ENCODE measurements at places on chromosomes 5 and 9.

DNA sequence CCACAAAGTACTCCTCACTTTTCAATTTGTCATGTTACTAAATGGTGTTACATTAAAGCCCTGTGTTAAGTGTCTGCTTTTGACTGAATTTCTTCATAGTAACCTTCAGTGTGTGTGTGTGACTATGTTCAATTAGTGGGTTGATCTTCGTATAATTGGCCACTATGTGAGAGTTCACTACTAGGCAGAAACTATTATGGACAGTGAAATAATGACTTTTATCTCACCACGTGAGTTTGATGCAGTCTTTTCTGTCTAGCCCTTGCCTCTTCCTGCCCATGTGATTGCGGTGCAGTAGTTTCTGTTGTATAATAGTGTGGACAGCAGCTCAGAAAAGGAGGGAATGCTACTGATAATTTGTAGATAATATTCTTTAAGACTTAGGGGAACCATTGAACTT lies 1.8 kb upstream of the MAML1 start:
- DNase-seq = no peak

- no peak for DNase-seq
Measured at GRCh38 chr5:142233083-142234032, 91.5 kb downstream of the SPRY4 start.

DNA sequence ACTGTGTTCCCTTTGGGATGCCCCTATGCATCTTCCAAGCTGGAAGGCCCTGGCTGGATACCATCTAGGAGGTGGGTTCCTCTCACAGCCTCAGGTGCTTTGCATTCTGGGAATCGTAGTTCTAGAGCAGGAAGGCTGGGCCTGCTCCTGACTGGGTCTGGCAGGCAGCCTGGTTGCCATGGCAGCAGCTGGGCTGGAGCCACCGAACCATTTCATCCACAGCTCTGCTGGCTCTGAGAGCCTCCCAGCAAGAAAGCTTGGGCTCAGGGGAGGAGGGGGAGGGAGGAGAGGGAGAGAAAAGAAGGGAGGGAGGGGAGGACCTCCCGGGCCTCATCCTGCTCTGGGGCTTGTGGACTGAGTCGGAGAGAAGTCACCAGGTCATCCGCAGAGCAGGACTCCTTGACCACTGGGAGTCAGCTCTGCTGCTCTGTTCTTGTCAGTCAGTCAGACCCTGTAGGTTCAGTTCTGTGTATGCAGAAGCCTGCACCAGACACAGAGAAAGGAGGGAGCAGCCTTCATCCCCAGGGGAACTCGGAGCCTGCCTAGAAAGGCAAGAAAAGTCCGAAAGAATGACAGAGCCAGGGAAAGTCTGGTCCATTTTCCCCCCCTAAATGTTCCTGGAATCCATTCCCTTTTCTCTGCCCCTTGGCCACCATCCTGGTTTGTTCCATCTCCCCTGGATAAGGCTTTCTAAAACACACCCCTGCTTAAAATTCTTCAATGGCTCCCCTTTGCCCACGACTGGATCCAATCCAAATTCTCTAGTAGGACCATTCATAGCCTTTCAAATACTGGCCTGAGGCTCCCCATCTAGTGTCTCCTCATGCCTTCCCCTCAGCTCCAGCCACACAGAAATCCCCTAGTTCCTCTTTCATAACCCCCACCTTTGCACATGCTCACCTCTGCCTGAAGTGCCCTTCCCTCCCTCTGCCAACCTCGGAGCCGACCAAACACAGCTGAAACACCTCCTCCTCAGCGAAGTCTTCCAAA lies 65.4 kb upstream of the ARAP3 start:
- DNase-seq = no peak

GRCh38 chr5:11898-12297 lies 80.1 kb upstream of the PLEKHG4B start:
- DNase-seq = peak; percentile 79

- no peak for DNase-seq
Measured at GRCh38 chr5:172009536-172010270, 3.3 kb upstream of the FBXW11 start.

- no peak for DNase-seq
Measured at GRCh38 chr5:154058055-154059038, 19.6 kb downstream of the MFAP3 start.

- peak; percentile 94 for DNase-seq
Measured at GRCh38 chr9:124202447-124202971, 55.2 kb upstream of the NEK6 start.

DNA sequence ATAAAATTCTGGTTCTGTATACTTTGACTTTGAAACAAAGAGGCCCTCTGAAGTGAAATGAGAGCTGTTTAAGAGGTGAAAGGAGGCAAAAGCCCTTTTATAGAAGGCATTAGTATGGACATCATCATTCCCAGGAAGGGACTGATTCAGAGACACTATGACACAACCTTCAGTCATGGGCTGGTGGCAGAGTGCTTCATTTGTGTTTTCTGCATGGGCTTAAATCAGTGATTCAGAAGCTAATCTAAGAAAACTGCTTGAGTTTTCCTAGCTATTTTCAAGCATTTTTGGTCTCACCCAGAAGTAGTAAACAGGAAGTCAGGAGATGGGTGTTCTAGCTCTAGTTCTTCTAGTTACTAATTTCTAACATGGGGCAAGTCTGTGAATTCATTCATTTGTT lies 288.9 kb downstream of the TRPM3 start:
- no peak for DNase-seq

- DNase-seq = no peak
Measured at GRCh38 chr9:36625006-36625615, 52.4 kb downstream of the MELK start.

GRCh38 chr5:146076455-146076854 lies 28.9 kb downstream of the PLAC8L1 start:
- peak; percentile 54 for DNase-seq

GRCh38 chr5:145668714-145669113 lies 166.4 kb downstream of the PRELID2 start:
- DNase-seq = no peak

DNA sequence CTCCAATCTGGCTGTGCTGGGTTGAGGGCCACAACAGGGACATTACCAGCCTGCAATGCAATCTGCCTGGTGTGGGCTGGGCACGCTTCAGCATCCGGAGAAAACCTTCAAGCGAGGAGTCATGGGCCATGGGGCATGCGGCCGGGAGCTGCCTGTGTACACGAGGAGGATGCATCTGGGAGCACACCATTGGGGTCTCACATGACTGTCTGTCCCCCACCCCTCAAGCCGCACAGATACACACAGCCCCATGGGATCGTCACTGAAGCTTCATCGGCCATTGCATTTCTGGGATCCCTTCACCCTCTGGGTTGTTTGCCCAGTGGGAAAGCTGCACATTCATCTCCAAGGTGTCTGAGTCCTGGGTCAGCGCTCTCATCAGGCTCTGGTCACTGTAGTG lies 9.9 kb downstream of the LCN1 start:
- no peak for DNase-seq

GRCh38 chr9:114924327-114924726 lies 6.1 kb downstream of the TNFSF8 start:
- no peak for DNase-seq

- DNase-seq = no peak
Measured at GRCh38 chr9:134393582-134394280, 67.5 kb downstream of the RXRA start.

DNA sequence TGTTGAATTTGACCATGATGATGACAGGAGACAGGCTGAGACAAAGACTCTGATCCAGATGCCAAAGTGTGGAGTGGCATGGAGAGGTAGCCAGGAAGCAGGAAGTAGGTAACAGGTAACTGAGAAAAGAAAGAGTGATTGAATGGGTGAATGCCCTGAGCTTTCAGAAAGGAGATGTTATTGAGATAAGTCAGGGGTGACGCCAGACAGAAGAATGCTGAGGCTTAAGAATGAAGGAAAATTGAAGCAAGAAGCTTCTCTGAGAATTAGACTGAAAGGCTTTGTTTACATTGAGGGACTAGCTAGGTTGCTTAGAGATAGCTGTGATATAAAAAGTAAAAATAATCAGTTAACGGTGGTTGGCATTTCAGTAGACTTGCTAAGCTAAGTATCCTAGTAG lies 165.7 kb downstream of the PSAT1 start:
- DNase-seq = no peak

DNA sequence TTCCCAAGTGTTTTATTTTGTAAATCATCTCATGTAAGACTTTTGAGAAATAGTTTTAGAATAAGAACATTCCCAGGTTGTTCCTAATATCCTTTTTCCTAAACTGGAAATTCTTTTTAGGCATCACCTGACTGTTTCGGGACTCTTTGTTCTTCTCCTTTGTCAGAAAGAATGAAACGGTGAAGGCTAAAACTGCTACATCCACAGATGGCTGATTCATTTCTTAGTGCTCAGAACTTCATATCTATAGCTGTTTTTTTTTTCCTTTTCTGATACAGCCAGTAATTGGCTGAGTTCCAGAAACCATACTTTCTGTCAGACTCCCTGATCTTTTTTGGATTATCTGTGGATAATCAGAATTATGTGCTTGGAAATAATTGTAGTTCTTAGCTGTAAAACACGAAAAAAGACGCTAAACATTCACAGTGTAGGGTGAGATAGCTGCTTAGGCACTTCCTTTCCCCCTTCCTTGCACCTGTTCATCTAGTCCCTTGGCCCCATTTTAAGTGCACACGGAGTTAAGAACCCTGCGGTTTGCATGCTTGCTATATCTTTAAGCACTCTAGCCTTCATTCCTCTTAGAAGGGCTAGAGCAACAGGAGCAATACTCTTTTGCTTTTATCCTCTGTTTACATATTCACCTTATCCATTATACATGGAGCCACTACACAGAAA lies 283.9 kb downstream of the PJA2 start:
- DNase-seq = no peak

- DNase-seq = no peak
Measured at GRCh38 chr9:121997791-121998190, 95.3 kb downstream of the TTLL11 start.

GRCh38 chr5:140111859-140112551 lies 1.9 kb upstream of the PURA start:
- DNase-seq = no peak

GRCh38 chr5:72641164-72641563 lies 134.0 kb upstream of the ZNF366 start:
- DNase-seq = no peak

GRCh38 chr9:136784249-136784996 lies 6.7 kb upstream of the TMEM141 start:
- DNase-seq = peak; percentile 57

DNA sequence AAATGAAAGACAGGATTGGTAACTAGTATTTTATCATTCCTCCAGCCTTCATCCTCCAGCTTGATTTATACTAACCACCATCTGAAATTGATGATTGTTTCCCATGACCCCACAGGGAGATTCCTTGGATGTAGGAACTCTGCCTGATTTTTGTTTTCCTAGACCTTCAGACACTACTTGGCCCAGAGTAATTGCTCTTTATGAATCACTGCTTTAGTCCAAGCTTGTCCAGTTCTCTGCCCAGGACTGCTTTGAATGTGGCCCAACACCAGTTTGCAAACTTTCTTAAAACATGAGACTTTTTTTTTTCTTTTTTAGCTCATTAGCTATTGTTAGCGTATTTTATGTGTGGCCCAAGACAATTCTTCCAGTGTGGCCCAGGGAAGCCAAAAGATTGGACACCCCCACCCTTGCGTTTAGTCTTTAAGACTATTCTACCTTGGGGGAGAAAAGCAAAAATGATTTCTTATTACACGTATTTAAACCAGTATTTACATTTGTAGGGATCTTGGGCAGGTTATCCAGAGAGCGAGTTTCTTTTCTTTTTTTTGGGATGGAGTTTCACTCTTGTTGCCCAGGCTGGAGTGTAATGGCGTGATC lies 18.4 kb downstream of the BASP1 start:
- DNase-seq = no peak

- no peak for DNase-seq
Measured at GRCh38 chr5:136285096-136285855, 80.1 kb downstream of the TRPC7 start.

DNA sequence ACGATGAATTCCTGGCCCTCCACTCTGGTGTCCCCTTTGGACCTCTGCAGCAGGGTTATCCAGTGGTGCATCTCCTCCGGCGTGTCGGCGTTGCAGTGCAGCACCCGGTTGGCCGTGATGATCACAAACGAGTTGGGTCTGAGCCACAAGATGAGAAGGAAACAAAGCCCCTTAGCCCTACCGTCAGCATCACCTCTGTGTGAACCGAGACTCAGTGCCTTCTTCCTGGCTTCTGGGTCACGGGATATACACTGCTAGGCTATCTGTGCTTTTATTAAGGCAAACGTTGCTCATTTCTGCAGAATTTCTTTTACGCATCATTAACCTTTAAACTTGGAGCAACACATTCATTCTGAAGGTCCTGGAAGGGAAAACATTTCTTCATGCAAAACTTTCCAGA lies 65.1 kb upstream of the RETREG1 start:
- DNase-seq = no peak

DNA sequence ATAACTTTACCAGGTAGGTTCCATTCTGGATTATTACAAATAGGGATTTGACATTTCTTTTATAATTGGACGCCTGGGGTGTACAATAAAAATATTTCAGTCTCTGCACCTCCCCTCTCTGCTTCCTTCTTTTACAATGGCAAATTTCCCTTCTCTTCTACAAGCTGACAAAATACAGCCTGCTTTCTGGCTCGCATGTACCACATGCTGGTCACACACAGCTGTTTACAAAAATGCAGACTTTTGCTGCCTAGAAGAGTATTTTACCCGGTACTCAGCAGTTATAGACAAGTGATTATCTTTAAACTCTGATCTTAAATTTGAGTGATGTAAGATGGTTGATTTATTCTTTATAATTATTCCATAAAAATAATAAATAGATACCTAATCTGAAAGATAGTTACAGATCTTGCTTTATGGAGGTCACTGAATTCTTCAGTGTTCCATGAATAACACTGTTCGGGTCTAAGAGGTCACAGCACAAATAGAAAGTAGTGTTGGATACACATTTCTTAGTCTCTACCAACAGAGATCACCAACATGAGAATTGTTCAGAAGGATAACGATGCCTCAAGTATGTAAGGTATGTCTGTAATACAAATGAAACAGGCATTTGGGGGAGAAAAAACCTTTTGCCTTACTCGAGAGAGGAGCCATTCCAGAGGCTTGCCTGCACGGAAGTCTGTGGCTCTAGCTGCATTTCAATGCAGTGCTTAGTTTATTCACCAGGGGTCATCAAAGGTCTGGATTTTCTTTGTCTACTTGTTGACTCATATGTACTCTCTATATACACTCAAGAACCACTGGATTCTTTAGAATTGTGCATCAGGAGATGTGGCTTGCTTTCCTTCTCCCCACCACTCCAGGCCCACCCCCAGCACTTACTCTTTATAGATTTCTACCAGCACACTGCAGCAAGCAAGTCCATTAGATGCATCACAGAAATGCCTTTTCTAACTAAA lies 206.6 kb upstream of the RFX3 start:
- DNase-seq = peak; percentile 72

GRCh38 chr5:5979761-5980537 lies 398.4 kb downstream of the MED10 start:
- no peak for DNase-seq

DNA sequence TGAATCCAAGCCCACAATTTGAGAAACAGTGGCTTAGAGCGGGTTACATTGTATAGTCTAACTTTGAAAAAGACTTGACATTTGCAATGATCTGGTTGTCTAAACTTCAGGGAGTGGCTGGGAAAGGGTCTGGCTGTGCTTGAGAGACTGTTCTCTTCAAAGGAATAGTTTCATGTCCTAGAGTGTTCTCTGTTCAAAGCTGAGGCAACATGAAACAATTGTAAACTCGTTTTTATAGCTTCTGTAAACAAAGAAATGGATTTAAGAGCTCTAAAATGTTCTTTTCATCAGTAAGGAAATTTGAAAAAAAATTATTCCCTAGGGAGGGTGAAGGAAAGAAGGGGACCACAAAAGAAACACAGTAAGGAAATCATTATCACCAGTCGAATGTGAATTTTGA lies 41.6 kb downstream of the FOCAD start:
- no peak for DNase-seq

Measured in common myeloid progenitor, CD34-positive (primary cell).